MG63 (cell line): ENCODE measurements at places on chromosomes 11 and 22.

GRCh38 chr22:20807315-20807752 is 33.4 kb downstream of the SERPIND1 start:
- peak; percentile 80 for DNase-seq

DNA sequence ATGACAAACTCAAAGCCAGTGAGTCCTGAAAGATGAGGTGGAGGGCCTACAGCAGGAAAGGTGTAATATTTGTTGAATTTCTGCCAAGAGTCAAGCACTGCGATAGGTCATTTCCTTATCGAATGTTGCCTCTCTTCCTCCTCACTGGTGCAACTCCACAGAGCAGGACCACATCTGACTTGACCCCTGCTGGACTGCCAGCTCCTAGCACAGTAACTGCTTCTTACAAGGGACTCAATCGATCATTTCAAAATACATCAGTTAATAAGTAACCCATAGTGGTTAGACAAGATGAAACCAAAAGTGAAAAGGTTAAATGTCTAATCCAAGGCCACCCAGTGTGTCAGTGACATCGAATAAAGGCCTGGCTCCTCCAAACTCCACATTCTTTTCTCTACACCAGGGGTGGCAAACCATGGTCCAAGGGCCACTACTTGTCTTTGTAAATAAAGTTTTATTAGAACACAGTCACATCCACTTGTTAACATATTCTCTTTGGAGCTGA is 98.5 kb upstream of the CSNK2A3 start:
- DNase-seq, result no peak

DNA sequence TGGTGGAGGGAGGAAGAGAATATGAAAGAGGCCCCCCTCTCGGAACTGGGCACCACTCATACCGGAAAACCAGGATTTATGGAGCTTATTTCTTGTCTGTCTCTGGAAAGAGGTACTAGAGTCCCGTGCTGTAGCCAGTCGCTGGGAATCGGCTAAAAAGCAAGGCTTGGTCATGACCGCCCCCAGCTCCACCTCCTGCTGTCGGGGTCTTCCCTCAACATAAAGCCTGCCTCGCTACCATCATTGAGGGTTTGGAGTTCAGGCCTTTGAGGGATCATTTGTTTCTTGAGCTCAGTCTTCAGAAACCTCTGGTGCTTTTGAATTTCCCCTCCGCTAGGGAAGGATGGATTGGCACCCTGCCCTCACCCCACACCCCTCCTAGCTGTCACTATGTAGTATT is 97.1 kb downstream of the TSPAN18 start:
- no peak for DNase-seq

- DNase-seq, result no peak
These were observed 55.1 kb upstream of the SCUBE2 start for GRCh38 chr11:9146477-9146876.

DNA sequence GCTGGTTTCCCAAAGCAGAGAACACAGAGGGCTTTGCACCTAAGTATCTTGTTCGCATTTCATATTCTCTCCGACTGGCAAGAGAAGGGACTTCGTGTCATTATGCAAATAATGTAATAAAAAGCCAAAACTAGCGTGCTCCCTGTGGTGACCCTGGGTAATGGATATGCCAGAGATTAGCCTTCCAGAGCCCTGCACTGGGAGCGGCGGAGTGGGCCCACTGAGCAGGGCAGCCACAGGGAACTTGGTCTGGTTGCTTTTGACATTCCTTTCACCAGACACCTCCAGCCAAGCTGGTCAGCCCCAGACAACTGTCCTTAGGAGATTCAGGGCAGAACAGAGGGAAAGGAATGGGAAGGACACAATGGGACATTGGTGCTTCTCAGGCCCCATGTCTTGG is 56.1 kb downstream of the FLI1 start:
- DNase-seq, result no peak

- DNase-seq, result no peak
These were observed 7.4 kb downstream of the PRR33 start for GRCh38 chr11:1884303-1884700.
